Panc1 (cell line): ENCODE measurements at places on chromosomes 12 and 14. TPM values are rescaled to one million over a fixed set of nuclear protein-coding genes. Genes with fewer than 3 reads are reported as not detected.

Gene CMKLR1
- total RNA-seq: 0.03 TPM

Gene KRT3
- total RNA-seq: not detected

Gene EPYC
- not detected for total RNA-seq

Gene KLRD1
- not detected for total RNA-seq

Gene GPR84
- not detected for total RNA-seq

Gene ZFP36L1
- total RNA-seq: 84.9 TPM

Gene CLBA1
- 13.8 TPM for total RNA-seq

Gene DACT1
- total RNA-seq: 0.15 TPM

Gene GSC
- not detected for total RNA-seq

Gene BIN2
- total RNA-seq: 0.39 TPM

Gene PIWIL1
- total RNA-seq: not detected

Gene CRIP2
- total RNA-seq: 280 TPM

- DNase-seq: no peak
Measured at GRCh38 chr12:130873825-130874224, 2.0 kb downstream of the RAN start.

GRCh38 chr12:81610955-81611889 lies 147.9 kb downstream of the PPFIA2 start:
- no peak for DNase-seq

GRCh38 chr12:102197789-102198188 lies at the start of gene PMCH:
PMCH (minus strand) TSS chr12:102197833; CDS start chr12:102197770, 63 bp downstream.
- no peak for DNase-seq

GRCh38 chr14:64730061-64730440 lies 25.8 kb downstream of the PLEKHG3 start:
- no peak for DNase-seq

DNA sequence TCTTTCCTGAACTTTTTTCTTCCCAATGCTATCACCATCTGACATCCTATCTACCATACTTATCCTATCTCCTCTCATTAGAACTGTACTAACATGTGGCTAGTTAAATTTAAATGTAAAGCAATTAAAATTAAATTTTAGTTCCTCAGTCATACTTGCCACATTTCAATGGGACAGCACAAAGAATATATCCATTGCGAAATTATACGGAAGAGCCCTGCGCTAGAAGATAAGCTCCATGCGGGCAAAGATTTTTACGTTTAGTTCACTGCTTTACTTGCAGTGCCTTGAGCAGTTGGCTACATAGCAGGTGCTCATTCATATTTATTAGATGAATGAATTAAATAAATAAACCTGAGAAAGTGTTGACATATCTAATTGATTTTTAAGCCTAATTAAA lies 33.1 kb downstream of the SEC23A start:
- no peak for DNase-seq

DNA sequence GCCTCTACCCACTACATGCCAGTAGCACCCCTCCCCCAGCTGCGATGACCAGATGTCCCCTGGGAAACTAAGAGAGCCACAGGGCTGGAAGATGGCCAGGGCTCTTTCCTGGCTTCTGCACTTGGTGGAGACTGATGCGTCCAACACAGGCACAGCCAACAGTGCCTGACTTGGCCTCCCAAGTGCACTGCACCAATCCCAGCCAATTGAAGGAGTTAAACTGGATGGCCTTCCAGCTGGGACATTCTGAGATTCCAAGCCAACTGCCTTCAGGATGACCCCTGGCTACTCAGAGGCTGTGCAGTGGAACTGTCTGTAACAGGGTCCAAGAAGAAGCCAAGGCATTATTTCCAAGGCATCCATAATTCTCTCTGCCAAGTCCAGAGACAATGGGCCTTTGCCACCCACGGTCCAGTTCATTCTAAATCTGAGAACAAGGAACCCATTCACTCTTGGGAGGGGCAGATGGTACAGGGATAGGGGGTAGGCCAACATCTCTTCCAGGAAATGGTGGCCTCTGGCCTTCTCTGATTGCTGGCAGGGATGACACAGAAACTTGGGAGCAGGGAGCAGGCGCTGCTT lies 35.2 kb downstream of the PRIMA1 start:
- DNase-seq: no peak

DNA sequence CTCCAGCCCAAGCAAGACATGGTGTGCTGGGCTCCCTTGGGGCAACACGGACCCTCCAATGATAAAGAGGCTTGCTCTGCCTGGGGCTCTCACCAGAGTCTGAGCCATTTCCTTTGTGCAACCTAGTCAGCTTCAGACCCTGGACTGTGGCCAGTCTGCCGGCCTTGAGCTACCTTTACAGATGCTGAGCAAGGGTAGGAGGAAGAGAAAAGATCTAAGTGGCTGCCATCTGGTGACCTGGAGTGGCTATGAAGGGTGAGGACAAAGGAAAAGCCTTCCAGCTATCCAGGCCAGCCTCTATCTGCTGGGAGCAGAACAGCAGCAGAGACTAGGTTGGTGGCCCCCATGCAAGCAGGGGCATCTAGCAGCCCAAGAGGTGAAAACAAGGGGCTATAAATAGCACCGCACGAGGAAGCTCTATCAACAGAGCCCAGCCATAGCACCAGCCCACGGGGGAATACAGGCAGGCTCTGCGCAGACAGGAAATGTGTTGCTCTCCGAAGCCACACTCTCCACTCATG lies 230.1 kb downstream of the FOXN3 start:
- no peak for DNase-seq

- no peak for DNase-seq
Measured at GRCh38 chr12:94622475-94622874, 27.9 kb downstream of the TMCC3 start.

DNA sequence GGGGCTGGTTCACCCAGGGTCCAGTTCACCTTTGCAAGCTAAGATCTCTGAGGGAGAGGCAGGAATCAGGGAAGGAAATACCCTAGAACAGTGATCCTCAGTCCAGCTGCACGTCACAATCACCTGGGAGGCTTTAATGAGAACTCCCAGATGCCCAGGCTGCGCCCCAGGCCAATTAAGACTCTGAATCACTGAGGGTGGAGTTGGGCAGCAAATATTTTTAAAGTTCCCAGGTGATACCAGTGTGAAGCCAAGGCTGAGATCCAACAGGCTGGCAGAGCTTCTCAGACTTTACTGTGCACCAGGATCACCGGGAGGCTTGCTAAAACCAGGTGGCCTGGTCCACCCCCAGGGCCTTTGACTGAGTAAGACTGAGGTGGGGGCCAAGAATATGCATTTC lies 23.8 kb downstream of the MYL2 start:
- no peak for DNase-seq

- no peak for DNase-seq
Measured at GRCh38 chr12:50600364-50600763, 95.6 kb downstream of the DIP2B start.

DNA sequence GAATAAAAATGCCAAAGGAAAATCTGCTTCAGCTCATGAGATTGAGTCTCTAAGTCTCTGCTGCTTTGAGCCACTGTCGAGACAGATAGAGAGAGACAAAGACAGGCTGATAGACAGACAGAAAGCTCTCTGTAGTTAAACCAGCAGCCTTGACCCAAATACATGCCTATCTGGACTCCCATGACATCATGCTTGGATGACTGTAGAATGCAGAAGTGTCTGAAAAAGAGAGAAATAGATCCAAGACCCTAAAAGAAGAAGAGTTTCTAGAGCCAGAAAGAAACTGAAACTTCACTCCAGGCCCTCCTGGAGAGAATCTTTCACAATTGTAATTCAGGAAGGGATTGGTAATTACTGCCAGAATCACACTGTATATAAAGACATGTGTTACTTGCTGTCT lies 122.6 kb upstream of the PLXNC1 start:
- DNase-seq: no peak

- no peak for DNase-seq
Measured at GRCh38 chr14:97524589-97525319, 727.6 kb downstream of the VRK1 start.

GRCh38 chr14:83071888-83072501 lies 1538.3 kb upstream of the SEL1L start:
- no peak for DNase-seq

- DNase-seq: no peak
Measured at GRCh38 chr14:98955741-98956070, 316.3 kb downstream of the BCL11B start.

DNA sequence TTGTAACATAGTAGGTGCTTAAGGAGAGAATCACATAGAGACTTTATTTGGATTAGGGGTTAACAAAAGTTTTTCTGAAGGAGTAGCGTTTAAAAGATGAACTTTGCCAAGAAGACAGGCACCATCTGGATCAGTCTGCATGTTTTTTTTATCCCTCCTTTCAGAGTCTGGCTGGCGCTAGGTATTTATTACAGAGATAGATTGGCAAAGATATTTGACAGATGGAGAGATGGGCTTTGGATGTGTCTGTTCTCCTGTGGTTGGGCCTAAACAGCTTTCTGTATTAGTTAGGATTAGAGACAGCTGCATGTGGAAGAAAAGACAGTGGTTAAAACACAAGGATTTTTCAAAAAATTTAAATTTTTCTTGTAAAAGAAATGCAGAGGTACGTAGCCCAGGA lies 133.9 kb downstream of the C12orf75 start:
- DNase-seq: no peak

DNA sequence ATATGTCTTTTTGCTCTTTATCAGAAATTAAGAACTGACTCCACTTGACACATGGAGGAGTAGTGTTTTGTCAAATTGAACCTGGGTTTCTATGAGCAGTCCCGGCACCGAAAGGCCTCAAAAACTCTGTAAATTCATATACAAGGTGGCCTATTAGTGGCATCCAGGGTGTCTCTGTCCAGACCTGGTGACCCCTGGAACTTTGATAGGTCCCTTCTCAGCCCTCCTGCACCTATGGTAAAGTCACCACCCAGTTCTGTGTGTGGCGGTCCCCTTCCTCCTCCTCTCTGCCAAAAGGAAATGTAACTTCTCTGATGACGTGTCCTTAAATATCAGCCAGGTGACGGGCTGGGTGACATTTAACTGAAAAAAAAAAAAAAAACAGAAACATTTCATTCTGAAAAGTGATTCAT lies 204.0 kb upstream of the FOXN3 start:
- DNase-seq: no peak

- no peak for DNase-seq
Measured at GRCh38 chr14:21299562-21300130, 19.8 kb downstream of the RPGRIP1 start.

- DNase-seq: no peak
Measured at GRCh38 chr14:75864352-75864751, 117.4 kb downstream of the TGFB3 start.
